ENCODE measurements at places on chromosomes 7 and 10.
A peak's percentile ranks its signal among the peaks of the same experiment; 100 is the strongest.

- DNase-seq, result no peak
These were observed 89.7 kb upstream of the FAM20C start for GRCh38 chr7:102721-103120.

- peak; percentile 47 for DNase-seq
These were observed 1.6 kb downstream of the PDGFA start for GRCh38 chr7:517774-518629.

GRCh38 chr7:65475734-65476319, 102.2 kb downstream of the ZNF92 start:
- DNase-seq, result no peak

- DNase-seq, result no peak
These were observed 205.5 kb upstream of the KLF14 start for GRCh38 chr7:130939321-130940095.

GRCh38 chr10:10985361-10985760, 32.3 kb upstream of the CELF2 start:
- DNase-seq, result no peak

DNA sequence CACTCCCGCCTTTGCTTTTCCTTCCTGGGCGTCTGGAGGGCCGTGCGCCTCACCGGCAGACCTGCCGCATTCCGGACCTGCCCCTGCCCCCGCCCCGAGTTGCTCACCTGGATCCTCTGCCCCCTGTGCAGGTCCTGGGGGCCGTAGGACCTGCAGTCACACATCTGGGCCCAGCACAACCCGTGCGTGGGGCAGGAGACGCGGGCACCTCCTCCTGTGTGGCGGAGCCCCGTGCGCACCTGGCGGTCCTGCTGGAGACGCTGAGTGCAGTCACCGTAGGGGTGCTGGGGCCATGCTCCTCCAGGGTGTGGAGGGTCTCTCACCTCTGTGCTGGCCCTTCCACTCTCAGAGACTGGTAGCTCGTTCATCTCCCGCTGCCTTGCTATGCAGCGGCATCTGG, 85.5 kb downstream of the DNAJB6 start:
- DNase-seq, result no peak

DNA sequence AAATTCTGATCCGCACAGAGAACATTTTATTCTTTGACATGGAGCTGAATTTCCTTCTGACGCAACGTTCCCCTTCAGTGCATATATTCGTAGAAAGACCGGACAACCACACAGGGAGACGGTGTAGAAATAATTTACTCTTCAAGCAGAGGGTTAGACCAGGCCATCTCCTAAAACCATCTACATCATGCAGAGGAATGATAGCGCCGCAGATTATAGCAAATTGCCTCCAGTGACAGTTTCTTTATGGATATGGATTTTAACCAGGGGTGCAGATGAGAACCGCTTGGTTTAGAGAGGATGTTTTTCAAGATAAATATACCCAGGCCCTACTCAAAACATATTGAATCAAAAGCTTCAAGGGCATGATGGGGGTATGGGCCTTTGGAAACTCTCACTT, 759.3 kb upstream of the AUTS2 start:
- DNase-seq, result no peak

GRCh38 chr10:7481368-7481765, 70.5 kb upstream of the SFMBT2 start:
- DNase-seq, result no peak

DNA sequence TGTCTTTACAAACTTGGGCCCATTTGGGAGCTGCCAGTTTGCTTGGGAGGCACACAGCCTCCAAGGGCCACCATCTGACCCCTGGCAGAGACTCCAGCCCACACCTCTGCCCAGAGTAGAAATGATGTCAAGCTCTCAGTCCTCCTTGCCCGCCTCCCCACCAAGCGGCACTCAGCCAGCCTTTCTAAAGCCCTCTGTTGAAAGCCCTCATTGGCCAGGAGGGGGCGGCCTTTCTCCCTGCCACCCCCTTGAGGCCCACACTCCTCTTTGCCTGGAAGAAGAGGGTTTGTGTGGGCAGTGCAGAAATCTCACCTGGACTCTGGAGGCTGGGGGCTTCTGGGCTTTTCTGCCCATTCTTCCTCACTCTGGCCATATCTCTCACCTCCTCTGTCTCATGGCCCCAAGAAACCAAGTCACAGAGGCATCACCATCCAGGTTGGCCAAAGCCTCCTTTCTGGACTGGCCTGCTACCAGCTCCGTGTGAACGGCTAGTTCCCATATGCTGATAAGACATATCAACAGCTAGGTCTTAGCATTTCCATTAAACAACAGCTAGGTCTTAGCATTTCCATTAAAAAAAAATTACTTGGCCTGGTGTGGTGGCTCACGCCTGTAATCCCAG, 36.1 kb downstream of the UBTD1 start:
- DNase-seq, result no peak

- no peak for DNase-seq
These were observed 473 bp upstream of the ZNF32 start for GRCh38 chr10:43649185-43649523.

DNA sequence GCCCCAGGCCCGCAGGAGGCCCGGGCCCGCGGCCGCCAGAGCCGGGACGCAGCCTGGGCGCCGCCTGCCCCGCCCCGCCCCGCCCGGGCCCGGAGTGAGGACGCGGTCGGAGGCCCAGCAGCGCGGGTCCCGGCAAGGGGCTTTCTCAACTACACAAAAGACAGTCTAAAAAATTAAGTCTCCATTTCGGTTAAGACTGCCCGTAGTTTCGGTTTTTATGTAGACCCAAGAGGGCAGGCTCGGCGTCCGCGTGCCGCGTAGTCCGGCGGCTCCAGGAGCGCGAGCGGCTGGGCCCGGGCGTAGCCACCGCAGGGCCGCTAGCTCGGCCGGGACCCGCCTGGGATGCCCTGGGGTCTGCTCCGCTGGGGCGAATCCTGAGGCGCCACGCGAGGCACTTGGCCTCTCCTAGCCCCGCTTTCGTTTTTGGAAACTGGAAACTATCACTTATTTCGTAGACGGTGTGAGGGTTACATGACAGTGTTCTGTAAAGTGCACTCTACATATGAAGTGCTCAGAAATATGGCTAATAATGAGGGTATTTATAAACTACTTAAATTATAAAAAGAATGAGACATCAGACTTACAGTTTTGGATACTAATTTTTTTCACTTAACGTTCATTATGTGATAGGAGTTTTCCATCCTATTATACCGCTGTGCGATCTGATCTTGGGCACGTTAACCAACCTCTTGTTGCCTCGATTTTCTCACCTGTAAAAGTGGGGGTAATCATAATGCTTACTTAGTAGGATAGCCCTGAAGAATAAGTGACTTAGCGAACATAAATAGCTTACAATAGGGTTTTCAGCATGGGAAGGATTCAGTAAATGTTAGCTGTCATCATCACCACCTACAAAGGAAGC, 573 bp downstream of the BLVRA start:
- peak; percentile 43 for DNase-seq

DNA sequence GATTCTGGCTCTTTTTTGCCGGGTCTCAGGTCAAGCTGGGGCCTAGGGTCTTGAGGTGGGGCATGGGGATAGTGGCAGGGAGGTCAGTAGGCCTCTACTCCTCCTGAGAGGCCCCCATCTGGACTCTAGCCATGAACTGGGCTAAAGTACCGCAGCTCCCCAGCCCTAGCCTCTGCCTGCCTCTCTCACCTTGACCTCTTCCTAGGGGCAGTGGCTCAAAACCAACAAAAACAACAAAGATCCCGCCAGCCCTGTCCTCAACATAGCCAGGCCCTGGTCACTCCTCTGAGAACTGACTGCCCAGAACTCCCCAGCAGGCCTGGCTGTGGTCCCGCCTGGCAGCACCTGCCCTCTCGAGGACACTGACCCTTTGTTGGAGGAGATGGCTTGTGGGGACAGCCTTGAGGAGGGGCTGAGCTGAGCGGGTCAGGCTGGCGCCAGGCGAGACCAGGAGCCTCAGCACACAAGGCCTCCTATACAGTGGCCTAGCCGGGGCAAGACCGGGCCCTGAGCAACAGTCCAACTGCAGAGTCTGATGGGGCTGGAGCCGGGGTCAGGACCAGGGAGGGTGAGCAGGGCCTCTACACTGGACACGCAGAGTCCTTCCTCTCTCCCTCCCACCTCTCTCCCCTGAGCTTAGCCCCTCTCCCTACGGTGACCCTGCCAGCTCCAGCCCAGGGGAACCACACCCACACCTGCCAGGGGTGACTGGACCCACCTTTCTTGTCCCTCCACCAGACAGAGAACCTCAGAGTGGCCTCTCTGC, 11.6 kb upstream of the PPIF start:
- DNase-seq, result peak; percentile 92

GRCh38 chr10:62244785-62245467, 23.7 kb downstream of the RTKN2 start:
- no peak for DNase-seq

DNA sequence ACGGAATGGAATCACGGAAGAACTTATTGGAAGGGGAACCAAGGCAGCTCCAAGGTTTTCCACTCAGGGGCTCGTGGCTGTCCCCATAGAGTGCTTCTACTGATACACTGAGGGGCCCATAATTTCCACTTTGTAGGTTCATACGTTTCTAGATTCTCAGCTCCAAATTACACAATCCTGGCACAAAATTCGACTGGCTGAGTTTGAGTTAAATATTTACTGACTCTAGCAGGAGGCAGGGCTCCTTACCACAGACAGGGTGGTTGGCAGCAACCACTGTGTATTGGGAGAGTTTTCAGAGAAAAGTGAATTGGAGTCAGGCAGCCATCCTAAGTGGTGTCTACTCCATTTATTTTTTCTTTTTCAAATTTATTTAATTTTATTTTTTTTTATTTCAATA, 55.4 kb upstream of the SEC61G start:
- no peak for DNase-seq

- no peak for DNase-seq
These were observed 65.9 kb upstream of the LRRN3 start for GRCh38 chr7:111025006-111025405.

GRCh38 chr7:107708956-107709355, 35.0 kb upstream of the CBLL1 start:
- no peak for DNase-seq

DNA sequence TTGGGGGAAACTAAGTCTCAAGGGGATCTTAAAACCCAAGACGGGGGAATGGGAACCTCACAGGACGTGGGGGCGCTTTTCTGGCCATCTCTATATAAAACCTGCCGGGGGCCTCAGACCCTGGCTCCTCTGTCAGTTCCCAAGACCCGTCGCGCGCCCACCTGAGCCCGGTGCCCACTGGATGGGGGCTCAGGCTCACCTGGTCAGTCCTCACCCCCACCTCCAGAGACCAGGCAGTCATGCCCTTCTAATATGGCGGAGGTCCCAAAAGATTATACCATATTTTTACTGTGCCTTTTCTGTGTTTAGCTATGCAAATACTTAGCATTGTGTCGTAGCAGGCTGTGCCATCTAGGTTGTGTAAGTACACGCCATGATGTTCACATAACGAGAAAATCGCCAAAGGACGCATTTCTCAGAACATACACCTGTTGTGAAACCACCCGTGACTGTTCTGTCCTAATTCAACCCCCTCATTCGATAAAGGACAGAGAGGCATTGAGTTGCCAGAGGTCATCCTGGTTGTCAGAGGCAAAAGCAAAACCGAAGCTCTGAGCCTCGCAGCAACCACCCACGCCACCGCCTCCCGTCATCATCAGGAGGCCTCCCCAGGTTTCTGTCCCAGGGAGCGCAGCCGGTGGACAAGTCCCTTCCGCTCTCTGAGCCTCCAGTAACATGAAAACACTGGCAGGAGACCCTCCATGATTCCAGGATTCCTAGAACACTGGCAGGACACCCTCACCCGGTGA, 28.9 kb downstream of the OAT start:
- DNase-seq, result no peak

- no peak for DNase-seq
These were observed 91.2 kb downstream of the GTF2IRD1 start for GRCh38 chr7:74544706-74545469.

GRCh38 chr10:102919992-102920739, 2.1 kb downstream of the CNNM2 start:
- no peak for DNase-seq

GRCh38 chr7:19557726-19558465, 150.9 kb downstream of the POLR1F start:
- no peak for DNase-seq

DNA sequence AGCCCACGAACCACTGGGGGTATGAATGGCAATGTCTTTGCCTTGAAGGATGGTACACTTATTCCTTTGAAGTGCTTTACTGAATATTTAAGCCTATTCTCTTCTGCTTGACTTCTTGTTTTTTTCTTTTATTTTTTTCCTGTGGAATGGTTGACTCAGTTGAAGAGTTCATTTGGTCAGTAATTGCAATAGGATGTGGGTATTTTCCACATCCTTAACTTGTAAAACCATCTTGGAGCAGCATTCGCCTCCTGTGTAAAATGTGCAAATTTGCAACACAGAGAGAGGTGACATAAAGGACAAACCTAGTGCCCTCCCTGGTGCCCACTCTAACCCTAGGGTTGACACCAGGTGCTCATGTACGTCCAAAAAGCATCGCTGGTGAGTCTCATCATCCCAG, 347.0 kb downstream of the GATA3 start:
- DNase-seq, result no peak

DNA sequence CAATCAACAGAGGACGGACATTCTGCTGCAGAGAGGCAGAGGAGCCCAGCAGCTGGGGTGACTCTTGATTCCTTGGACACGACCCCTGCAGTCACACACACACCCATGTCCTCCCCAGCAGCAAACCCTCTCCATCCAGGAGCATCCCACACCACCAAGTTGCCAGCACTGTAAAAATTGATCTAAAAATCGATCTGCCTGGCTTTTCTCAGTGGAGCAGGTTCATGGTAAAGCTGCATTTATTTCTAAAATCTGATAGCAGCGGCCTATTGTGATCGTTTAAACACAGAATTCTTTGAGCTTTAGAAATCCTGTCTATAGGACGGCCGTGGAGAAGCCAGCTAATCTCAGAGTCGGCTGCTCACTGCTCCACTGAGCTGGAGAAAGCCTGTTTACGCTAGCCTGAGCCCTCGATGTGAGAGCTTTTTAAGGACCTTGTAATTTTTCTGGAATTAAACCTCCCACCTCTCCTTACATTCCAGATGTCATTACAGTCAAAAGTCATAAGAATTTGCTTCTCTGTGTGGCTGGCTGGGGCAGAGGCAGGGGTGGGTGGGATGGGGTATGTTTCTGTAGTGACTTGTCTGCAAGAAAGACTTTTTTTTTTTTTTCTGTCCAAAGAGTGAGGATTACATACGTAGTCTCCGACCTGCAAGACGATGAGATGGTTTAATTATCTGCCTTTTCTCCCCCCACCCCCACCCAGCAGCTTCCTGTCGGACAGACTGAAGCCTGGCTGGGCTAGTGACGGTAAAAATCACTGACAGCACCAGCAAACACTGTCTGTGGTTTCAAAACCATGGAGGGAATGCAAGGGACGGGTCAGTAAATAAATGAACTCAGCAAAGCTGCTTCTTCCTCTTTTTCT, 31.6 kb downstream of the TRIM8 start:
- DNase-seq, result no peak

DNA sequence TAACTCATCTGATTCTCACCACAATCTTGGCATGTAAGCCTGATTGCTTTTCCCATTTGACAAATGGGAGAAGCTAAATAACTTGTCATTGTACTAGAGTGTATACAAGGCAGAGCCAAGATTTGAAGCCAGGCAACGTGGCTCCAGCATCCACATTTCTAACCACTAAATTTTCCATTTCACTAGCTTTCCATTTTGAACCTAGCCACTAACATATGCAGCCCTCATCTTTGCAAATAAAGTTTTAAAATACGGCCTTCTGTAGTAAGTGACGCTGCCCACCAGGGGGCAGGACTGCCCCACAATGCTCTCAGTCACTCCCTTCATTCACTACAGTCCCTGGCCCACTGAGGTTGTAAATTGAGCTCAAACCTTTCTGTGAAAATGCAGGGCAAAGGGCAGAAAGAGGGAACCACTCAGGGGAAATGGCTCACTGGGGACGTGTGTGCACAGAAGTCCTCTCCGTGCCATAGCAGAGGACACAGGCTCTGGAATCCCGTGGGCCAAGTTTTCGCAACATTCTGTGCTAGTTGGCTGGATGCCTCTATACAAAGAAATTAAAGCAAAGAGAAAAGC, 315.7 kb downstream of the TNS3 start:
- DNase-seq, result peak; percentile 25

Measured in occipital lobe (tissue), 3 donors.